ENCODE measurements at places on chromosomes 3 and 15. TPM values are rescaled to one million over a fixed set of nuclear protein-coding genes. Genes with fewer than 3 reads are reported as not detected.

DNAJA4 gene
- 2.7 TPM for total RNA-seq

NOX5 gene
- 0.30 TPM for total RNA-seq

ANKUB1 gene
- total RNA-seq = not detected

CCDC191 gene
- 2.3 TPM for total RNA-seq

NEDD4 gene
- 47.4 TPM for total RNA-seq

PRR23B gene
- not detected for total RNA-seq

INAFM2 gene
- total RNA-seq = 24.6 TPM

CCR1 gene
- not detected for total RNA-seq

AADACL2 gene
- not detected for total RNA-seq
